Stimulated activated CD4-positive, alpha-beta T cell treated with anti-CD3 and anti-CD28 coated beads, Interleukin-15, amount 100 ng/mL, for 1 hour (primary cell): ENCODE measurements at places on chromosomes 7 and 10.

DNA sequence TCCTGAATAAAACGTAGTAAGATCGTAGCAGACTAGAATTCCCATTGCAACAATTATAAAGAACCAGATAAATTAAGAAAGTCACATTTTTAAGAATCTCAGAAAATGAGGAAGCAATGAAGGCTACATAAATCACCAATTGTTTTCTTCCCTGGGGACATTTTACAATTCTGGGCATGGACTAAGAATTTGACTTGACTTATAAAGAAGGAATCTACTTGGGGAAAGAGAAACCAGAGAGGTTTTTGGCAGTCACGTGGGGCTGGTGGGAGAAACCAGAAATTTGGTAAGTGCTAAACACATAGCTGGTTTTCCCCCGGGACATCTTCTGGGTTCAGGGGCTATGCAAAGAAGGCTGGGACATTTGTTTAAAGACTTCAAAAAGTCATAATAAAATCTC is 109.8 kb upstream of the IL6 start:
- DNase-seq, result no peak

GRCh38 chr10:33818343-33818742 is 483.9 kb upstream of the NRP1 start:
- no peak for DNase-seq

DNA sequence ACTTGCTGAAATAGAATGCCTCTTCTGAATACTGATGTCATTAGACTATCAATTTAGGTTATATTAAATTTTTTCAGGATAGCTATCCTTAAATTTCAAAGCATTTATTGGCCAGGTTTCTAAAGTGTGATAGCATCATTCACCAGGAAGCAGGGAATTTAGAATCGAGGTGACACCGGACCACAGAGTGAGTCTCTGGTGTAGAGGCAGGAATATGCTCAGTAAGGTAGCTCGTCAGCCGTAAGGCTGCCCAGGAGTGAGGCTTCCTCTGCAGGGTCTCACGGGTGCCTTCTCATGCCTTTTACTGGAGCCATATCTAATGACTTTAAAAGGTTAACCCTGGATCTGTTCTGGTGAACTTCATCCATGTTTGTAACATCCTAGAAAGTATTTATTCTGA is 170.8 kb upstream of the KLF14 start:
- DNase-seq, result no peak

- no peak for DNase-seq
Measured at GRCh38 chr7:69786730-69787395, 188.6 kb downstream of the AUTS2 start.

- no peak for DNase-seq
Measured at GRCh38 chr10:29553544-29554250, 81.1 kb downstream of the SVIL start.

GRCh38 chr7:135784013-135784412 is 35.4 kb upstream of the FAM180A start:
- DNase-seq, result no peak

DNA sequence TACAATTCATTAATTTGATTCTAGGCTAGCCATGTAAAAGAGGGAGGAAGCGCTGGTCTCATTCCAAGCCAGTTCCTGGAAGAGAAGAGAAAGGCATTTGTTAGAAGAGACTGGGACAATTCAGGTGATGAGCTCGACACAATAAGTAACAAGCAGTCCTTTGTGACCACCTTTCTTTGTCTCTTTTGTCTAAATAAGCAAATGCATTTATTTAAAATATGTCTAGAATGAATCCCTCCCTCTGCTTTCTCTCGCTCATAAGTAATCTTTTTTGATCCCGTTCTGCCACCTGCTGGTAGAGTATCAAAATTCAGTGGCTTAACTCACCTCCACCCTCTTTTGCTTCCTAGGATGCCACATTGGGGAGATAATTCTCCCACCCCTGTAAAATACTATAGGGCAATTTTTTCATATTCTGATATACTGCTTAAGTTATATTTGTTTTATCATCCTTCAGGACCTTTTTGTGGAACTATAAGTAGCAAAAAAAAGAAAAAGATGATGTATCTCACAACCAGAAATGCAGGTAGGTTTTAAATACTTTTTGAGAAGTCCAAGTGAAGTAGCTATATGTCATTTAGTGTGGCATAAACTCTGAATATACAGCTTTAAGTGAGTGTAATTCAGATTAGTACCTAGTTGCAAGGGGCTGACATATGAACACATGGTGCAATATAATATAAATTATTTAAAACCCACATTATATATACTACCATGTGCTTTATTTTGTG is 91.5 kb downstream of the GSDME start:
- DNase-seq, result no peak

DNA sequence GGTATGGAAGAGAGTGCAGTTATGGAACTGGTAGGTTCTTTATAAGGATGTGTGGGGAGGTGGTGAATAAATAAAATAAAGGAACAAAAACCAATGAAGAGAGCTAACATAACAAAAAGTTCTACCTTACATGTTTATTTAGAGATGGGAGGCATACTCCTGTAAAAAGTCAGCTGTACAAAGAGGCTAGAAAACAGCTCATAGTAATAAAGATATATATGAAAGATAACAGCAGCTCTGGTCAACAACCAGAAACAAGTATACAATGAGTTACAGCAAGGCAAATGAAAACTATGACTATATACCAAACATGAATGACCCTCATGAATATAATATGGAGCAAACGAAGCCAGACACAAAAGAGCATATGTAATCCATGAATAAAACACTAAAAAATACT is 62.0 kb downstream of the FAM13C start:
- DNase-seq, result no peak

- DNase-seq, result no peak
Measured at GRCh38 chr7:131431289-131431688, 103.6 kb downstream of the MKLN1 start.

GRCh38 chr10:95480901-95481491 is 80.2 kb downstream of the SORBS1 start:
- DNase-seq, result no peak

DNA sequence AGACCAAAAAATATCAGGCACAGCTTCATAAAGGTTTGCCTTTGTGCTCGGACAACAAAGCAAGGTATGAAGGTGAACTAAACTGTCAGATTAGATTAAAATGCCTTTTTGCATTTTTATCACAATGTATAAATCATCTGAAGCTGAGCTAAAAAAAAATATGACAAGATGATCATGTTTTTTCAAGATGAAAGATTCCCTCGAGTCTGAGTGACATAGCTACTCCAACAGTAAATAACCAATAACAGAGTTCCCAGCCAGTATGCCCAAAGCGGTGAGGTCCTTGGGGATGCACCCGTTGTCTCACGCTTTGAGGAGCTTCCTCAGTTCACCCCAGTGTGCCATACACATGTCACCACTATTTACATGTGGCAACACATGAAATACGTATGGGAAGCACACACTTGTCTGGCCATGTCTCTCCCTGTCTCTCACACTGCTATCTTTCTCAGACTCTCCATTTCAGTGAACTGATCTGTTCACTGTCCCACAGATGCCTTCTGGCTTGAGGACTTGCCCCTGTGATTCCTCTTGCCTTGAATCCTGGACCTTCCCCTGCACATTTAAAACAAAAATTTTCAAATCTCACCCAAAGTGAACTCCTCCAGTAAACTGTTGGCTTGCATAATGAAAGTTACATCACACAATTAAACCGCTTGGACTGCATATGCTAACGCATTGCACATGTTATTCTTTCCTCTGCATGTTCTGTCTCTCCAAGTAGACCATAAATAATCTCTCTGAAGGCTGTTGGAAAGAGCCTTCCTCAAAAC is 2.6 kb upstream of the PIK3CG start:
- DNase-seq, result no peak

GRCh38 chr10:76082956-76083355 is 651.5 kb downstream of the LRMDA start:
- DNase-seq, result no peak

GRCh38 chr10:88190540-88191235 is 327.3 kb downstream of the PTEN start:
- no peak for DNase-seq

DNA sequence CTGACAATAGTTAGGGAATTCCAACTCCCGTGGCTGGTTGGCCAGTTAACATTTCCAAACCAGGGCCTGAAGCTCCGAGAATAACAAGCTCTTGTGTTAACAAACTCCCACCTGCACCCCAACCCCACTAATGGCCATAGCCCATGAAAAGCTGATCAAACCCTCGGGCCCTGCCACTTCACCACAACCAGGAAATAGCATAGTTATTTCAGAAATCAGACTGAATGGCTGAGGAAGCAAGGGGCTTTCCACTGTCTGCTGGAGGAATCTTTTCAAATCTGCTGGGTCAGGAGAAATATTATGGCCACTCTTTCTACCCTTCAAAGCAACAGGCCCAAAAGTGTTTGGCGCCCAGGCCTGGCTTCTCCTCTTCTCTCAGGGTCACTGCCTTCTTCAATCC is 145.6 kb downstream of the GLCCI1 start:
- DNase-seq, result no peak

- no peak for DNase-seq
Measured at GRCh38 chr7:130887957-130888371, 154.0 kb upstream of the KLF14 start.

- DNase-seq, result no peak
Measured at GRCh38 chr10:131065673-131066305, 245.7 kb downstream of the TCERG1L start.

GRCh38 chr7:100509231-100509630 is 25.5 kb downstream of the NYAP1 start:
- no peak for DNase-seq

DNA sequence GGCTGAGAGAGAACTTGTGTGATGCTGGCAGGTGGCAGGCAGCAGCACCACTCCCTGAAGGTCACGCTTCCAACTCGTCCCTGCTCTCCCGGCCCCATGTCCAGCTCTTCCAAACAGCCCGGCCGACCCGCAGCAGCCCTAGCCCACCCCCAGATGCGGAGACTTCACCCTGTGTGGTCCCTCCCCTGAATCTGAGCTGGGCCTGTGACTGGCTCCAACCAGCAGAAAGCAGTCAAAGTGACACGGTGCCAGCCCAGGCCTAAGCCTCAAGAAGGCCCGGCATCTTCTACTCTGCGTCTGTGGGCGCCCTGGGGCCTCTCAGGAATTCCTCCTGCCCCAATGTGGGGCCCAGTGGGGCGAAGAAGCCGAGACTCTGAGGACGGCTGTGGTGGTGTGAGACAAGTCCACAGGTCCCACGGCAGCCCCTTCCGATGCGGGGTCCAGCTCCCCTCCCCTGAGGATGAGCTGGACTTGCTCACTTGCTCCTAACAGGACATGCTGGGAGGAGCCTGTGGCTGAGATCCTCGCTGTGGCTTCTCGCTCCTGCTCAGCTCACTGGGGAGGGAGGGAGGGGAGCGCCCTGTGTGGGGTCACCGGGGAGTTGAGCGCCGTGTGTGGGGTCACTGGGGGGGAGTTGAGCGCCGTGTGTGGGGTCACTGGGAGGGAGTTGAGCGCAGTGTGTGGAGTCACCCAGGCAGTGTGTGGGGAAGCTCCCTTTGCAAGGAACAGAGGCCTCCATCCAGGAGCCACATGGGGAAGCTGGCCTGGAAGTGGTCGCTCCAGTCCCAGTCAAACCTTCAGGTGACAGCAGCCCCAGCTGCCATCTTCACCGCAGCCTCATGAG is 9.5 kb downstream of the STK32C start:
- no peak for DNase-seq

GRCh38 chr7:149770728-149771636 is 2.4 kb downstream of the ZNF467 start:
- DNase-seq, result no peak

DNA sequence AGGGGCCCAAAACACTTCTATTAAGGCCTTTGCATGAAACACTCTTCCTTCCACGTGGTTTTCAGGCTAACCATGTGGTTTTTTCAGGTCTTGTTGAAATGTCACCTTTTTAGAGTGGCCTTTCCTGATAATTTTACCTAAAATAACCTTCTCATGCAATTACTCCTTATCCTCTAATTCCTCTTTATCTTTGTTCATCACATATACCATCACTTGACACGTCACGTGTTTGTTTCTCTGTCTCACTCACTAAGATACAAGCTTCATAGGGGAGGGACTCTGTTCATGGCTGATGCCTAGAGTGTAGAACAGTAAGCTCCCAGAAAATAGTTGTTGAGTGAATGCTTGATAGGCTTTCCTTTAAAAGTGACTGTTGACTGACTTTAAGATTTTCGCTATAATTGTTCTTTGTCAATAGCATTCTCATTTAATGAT is 63.7 kb downstream of the ST7 start:
- DNase-seq, result no peak

DNA sequence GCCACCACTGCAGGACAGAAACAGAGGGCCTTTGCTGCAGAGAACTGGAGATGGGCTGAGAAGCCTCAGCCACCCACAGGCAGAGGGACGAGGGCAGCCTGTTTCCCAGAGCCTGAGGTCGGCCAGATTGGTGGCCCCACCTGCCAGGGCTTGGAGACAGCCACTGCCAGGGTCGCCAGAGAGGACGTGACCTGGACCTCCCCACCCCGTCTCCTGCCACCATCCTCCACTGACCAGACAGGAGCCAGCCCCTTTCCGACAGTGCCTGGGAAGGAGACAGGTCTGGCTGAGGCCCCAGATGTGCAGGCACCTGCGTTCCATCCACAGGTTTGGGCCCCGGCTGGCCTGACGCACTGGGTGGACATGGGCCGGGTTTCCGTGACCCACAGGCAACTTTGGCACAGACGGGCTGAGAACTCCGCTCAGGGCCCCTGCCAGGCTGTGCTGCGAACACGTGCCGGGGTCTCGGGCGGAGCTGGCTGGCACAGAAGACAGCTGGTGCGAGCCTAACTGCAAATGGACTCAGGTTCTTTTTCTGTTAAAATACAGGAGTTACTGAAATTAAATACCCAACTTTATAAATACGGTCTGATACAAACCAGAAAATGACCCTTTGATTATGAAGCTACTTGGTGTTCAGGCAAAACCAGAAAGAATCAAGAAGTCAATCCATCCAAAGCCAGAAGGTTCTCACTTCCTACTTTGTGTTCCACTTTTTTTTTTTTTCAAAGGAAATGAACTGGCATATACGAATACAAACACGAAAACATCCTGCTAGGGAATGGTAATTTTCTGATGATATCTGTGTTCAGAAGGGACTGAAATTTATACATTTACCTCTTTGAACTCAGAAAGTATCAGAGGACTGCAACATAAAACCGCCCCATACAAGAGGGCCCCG is 6.9 kb downstream of the COX19 start:
- no peak for DNase-seq

- DNase-seq, result no peak
Measured at GRCh38 chr10:73889014-73889413, 14.7 kb upstream of the CAMK2G start.

DNA sequence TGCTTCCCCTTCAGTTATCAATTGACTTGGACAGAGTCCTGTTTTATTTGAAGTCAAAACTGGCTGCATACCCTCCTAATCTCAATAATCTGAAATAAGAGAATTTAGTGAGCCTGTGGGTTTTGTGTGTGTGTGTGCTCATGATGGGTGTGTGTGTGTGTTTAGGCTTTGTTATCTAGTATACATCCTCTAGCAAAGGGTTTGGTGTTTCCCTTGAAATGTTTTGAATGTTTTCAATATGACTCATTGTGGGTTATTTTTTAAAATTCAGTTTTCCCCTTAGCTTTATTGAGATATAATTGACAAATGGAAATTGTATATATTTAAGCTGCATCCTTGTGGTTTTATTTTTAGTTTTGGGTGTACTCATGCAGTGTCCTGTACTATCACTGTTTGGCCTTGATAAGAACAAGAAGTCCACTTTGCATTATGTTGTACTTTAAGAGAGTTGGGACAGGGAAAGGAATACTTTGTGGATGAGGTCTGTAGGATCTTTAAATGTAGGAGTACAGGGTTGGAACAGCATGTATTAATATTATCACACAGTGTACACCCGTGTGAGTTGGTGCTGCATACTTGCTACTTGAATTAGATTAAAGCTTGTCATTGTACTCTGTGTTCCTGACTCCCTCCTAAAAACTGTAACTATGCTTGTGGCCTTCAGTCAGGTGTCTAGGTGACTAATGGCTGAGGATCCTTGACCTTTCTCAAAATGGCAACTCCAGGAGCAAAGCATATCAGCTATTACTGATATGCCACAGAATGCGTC is 58.3 kb downstream of the VCL start:
- no peak for DNase-seq
